ENCODE measurements at places on chromosomes 3 and 15.

GRCh38 chr3:188798556-188799145 is 373.1 kb upstream of the TPRG1 start:
- no peak for DNase-seq

DNA sequence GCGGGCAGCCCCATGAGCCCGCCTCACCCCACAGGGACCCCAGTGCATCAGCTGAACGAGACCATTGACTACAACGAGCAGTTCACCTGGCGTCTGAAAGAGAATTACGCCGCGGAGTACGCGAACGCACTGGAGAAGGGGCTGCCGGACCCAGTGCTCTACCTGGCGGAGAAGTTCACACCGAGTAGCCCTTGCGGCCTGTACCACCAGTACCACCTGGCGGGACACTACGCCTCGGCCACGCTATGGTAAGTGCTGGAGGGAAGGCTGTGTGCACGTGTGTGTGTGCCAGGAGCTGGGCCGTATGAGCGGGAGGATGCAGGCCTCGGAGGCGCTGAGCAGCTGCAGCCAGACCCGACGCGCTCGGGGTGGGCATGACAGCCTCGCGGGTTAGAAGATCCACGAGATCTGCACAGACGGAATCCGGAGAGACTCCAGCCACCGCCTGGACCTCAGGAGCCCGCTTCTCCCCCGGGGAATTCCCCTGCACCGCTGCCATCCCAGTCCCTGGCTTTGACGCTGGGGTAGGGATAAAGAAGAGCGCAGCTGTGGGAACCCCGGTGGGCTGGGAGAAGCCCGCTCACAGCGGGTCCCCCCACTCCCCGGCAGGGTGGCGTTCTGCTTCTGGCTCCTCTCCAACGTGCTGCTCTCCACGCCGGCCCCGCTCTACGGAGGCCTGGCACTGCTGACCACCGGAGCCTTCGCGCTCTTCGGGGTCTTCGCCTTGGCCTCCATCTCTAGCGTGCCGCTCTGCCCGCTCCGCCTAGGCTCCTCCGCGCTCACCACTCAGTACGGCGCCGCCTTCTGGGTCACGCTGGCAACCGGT is 2.6 kb downstream of the DUOXA2 start:
- DNase-seq: no peak

DNA sequence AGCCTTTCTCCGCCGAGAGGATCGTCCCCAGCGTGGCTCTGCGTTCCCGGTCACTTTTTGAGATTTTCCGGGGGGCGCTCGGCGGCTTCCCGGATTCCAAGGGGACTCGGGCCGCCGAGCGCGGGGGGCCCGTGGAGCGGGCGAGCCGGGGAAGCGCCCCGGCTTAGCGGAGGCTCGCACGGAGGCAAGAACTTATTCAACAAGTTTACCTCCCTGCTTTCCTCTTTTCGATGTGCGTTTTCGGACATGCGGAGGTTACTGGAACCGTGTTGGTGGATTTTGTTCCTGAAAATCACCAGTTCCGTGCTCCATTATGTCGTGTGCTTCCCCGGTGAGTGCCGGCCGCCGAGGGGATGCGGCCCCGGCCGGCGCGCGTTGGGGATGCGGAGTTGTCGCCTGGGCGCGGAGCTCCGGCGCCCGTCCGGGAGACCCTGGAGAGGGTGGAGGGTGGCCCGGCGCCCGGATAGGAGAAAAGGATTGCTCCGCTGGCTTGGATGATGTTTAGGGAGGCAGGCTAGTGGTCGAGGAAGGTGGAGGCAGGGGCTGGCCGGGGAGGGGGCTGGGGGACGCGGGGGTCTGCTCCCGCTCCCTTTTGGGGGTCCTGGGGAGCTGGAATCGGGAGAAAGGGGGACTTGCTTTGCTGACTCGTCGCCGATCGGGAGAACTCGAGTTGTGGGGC is 810 bp downstream of the PTPRG start:
- DNase-seq: no peak

DNA sequence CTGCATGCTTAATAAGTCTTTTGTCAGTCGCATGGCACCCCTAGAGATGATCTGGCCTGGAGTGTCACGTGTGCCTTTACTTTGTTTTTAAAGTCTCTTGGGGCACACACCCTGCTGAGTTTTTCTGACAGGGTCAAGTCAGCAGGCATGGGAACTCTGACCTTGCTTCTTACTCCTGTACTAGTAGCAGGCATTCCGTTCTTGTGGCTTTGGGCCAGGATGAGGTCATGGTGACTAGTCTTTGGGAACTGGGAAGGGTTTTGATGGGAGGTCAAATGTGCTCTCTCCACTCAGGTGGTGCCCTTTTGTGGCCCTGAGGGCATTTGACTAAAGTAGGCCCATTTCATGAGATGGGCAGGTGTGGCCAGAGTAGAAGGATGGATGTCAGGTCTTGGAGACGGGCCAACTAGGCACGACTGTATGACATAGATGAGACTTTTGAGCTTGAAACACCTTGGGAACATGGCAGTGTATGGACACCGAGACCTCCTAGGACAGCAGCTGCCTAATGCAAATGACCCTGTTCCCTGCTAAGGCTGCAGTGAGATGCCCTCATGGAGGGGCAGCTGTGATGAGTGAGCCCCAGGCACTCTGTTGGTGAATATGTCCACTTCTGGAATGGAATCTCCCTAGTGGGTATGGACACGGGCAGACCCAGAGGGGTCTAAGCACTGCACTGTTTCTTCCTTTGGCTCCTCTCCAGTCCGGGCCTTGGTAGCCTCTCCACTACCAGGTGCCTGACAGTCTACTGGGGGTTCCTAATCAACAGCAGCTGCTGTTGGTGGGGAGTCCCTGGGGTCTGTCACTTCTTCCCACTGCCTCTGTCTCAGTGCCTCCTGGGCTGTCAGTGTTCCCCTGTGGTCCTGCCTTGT is 16.4 kb downstream of the SRPRB start:
- DNase-seq: peak; percentile 73

DNA sequence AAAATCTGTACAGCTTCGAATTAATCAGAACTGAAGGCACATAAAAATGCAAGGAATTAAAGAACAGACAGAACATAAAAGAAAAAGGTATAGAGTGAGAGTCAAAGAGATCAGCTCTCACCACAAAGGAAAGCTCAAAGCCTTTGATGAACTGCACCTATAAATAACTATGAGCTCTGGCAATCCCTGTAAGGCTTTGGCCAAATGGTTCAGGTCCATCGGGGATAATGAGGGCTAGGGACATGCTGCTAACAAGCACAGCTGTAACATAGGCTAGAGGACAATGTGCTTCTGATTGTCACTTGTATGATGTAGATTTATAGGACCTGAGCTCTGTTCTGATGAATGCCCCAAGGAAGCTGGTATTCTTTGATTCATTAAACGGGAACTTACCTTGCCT is 113.9 kb upstream of the MRPL3 start:
- DNase-seq: no peak

- no peak for DNase-seq
These were observed 409.1 kb upstream of the PDZRN3 start for GRCh38 chr3:74033806-74034205.

DNA sequence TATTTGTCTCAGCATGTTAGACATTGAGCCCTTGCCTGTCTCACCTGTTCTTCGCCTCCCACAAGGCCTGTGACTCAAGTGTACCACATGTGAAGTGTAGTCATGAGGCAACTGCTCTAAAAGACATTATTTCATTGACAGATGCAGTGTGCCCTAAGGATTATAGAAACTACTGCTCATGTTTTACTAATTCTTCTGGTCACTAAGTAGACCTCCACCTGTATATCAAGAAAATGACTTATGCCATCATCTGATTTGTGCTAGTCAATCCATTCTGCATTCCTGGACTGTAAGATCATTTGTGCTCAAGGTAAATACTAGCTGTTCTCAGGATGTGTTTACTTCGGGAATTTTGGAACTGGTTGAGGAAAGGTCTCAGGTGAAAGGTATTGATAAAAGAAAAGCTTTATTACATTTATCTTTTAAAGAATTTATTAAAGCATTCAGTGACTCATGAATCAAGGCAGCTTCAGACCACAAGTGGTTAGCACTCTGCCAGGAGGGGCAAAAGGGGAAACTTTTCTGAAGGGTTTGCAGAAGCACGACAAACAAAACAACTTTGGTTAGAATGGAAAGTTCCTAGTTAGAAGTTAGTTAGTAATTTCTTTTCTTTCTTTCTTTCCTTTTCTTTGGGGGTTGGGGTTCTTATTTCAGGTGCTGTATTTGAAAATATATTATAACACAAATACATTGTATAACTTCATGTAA is 465.3 kb upstream of the CBLB start:
- peak; percentile 51 for DNase-seq

- DNase-seq: no peak
These were observed 76.8 kb downstream of the VGLL4 start for GRCh38 chr3:11566916-11567315.

- DNase-seq: no peak
These were observed 23.9 kb upstream of the BCL2L10 start for GRCh38 chr15:52136442-52136980.

- no peak for DNase-seq
These were observed 106.8 kb downstream of the GABRG3 start for GRCh38 chr15:27077790-27078189.

GRCh38 chr3:33134026-33134625 is 20.3 kb downstream of the CRTAP start:
- no peak for DNase-seq

- peak; percentile 32 for DNase-seq
These were observed 138.4 kb downstream of the PLCL2 start for GRCh38 chr3:17023006-17023664.

- no peak for DNase-seq
These were observed 5.8 kb downstream of the IDH3A start for GRCh38 chr15:78154955-78155354.

DNA sequence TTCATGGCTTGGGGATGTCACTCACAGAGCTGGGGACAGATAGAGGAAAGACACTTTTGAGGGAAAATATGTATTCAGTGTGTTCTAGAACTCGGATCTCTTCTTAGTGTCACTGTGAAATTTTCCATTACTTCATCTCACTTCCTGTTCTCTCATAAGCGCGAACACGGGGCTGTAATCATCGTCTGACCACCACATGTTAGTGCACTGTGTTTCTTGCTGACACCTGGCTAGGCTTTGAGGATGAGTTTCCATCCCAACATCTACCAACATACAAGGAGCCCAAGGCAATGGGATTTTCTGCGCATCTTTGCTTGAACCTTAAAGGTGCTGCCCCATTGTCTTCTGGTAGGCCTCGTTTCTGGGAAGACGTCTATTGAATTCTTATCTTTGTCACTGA is 84.0 kb downstream of the LIPC start:
- no peak for DNase-seq

GRCh38 chr15:61051569-61052031 is 177.5 kb downstream of the RORA start:
- peak; percentile 28 for DNase-seq

DNA sequence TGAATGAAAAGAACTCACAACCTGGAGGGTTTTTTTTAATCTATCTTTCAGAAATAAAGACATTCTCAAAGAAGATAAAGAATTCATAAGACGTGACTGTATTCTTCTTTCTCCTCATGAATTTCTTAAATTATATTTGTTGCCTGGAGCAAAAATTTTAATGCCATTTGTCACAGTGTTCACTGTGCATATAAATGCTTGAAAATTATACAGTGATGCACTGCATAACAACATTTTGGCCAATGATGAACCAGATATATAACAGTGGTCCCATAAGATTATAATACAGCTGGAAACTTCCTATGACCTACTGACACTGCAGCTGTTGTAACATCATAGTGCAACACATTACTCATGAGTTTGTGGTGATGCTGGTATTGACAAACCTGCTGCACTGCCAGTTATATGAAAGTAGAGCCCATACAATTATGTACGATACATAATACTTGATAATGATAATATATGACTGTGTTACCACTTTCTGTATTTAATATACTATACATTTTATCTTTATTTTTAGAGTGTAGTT is 67.3 kb downstream of the P2RY1 start:
- DNase-seq: no peak

GRCh38 chr15:73867956-73868355 is 5.4 kb upstream of the TBC1D21 start:
- no peak for DNase-seq

GRCh38 chr3:58063022-58063815 is 55.0 kb downstream of the FLNB start:
- DNase-seq: no peak

DNA sequence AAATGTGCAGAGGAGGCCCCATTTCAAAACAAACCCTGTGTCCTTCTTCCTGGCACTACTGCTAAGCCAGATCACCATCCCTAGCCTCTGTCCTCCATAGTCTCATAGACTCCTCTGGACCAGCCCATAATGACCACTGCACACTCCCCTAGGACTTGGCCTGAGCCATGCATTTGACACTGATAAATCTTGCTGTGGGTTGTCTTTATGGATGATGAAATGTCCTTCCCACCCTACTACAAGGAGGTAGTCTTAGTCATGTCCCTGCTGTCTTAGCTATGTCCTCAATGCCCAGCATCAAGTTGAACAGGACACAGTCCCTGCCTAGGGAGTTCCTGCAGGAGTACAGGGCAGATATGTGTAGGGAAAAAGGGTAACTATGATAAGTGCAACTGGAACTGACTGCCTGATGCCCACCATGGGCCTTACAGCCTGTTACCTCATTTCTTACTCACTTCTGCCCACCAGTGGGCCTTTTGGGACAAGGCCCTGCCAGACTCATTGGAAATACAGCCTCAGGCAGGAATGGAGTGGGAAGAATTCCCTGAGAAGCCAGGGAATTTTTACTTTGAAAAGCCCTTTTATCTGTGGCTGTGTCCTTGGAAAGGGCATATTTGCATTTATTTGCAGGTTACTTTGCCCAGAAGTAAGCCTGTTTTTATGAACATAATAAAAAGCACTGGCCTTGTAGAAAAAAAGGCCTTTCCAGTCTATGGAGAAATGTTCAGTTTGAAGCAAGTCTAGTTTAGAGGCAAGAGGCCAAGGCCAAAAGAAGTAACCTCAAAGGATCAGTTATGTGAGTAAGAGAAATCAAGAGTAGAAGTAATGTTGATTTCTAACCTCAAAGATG is 199.6 kb upstream of the EIF1B start:
- no peak for DNase-seq

GRCh38 chr3:99902091-99902490 is 84.4 kb downstream of the CMSS1 start:
- DNase-seq: no peak

- no peak for DNase-seq
These were observed 80.7 kb downstream of the CHST2 start for GRCh38 chr3:143200001-143200924.

Data from Calu3 (cell line).